ENCODE measurements at places on chromosomes 1 and 21. TPM values are rescaled to one million over a fixed set of nuclear protein-coding genes. Genes with fewer than 3 reads are reported as not detected.

DNA sequence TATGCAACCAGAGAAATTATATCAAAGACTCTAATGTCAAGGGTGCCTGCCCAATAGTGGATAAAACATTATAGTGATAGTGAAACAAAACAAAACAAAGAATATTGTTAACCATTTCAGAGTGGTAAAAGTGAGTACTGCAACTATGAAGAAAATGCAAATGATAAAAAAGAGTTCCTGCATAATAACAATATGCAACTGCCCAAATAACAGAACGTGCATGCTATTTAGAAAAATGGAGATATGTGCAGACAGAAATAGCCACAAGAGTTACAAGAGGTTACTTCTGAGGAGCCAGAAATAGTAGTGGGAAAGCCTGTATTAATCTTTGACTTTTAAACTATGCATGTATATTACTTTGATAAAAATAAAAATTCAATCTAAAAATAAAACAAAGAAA is 302.5 kb downstream of the NEGR1 start:
- DNase-seq, result no peak

DNA sequence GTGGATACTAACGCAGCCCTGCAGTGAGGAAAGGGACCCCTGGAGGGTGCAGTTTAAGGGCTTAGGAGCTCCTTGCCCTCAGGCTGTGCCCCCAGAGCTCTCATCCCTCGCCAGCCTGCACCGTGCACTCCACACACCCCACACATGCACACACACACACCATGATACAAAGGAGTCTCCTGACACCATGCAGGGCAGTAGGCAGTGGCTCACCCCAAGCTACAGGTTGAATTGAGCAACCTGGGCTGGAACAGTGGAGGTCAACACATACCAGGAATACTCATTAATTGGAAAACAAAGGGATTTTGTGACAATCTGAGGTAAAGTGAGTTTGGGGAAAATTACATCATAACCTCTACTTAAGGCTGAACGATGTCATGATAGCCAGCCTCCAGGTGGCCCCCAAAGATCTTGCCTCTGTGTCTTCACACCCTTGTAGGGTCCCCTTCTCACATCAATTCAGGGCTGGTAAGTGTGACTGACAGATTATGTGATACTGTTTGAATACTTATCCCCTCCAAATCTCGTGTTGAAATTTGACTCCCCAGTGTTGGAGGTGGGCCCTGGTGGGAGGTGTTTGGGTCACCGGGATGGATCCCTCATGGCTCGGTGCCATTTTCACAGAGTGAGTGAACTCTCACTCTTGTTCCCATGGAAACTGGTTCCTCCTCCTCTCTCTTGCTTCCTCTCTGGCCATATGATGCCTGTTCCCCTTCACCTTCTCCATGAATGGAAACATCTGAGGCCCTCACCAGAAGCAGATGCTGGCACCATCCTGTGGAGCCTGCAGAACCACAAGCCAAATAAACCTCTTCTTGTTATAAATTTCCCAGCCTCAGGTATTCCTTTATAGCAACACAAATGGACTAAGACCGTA is 111.0 kb upstream of the RAB4A start:
- no peak for DNase-seq

GRCh38 chr1:46197964-46198811 is at the start of gene POMGNT1:
POMGNT1 (minus strand) TSS chr1:46198434; CDS start chr1:46197821, 613 bp downstream.
- peak; percentile 73 for DNase-seq

DNA sequence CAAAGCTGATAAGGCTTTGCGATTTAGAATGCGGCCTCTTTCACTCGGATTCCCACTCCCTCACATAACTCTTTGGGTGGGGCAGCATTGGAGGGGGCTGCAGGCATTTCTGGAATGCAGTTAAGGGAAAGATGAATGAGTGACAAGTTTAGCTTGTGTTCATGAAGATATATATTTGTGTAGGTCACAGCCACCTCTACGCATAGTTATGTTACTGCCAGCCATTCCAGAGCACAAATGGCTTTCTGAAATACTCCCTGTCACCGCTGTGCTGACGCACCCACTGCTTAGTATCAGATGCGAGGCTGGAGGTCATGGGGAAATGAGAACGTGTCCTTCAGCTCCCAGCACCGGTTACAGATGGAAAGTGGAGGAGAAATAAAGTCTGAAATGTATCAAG is 54.1 kb upstream of the ATP1A1 start:
- no peak for DNase-seq

Gene KRTAP10-11
- not detected for polyA plus RNA-seq

Gene TBX15
- not detected for polyA plus RNA-seq

DNA sequence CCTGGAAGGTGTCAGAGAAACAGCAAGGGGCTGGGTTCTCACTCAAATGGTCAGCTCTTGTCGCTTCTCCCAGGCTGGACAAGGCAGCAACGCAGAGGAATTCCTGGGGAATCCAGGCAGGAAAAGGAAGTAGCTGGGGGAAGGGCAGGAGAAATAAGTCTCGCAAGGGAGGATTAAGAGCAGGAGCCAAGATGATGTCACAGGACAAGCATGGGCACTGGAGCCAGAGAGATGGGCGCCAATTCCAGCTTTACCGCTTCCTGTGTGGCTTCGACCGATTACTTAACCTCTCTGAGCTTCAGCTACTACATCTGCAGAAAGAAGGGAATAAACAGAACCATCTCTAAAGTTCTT is 70.5 kb downstream of the SSBP3 start:
- DNase-seq, result no peak

Gene MATN1
- not detected for polyA plus RNA-seq

GRCh38 chr1:226337276-226337875 is 28.4 kb upstream of the LIN9 start:
- no peak for DNase-seq

- no peak for DNase-seq
Observed at GRCh38 chr1:52676249-52676903, 21.8 kb downstream of the COA7 start.

Gene CCDC185
- polyA plus RNA-seq, result not detected

DNA sequence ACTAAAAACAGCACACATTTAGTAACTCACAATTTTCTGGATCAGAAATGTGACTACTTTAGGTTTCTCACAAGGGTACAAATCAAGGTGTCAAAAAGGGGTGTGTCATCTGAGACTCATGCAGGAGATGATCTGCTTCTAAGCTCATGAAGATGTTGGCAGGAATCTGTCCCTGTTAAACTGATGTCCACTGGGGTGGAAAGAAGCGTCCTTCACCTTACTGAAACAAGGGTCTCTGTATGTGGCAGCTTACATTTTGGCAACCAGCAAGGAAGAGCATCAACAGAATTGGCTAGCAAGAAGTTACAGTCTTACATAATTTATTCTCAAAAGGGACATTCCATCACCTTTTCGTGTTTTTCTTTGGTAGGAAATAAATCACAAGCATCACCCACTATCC is 1223.8 kb downstream of the AMY1C start:
- no peak for DNase-seq

Gene SFT2D2
- polyA plus RNA-seq, result 46.7 TPM

DNA sequence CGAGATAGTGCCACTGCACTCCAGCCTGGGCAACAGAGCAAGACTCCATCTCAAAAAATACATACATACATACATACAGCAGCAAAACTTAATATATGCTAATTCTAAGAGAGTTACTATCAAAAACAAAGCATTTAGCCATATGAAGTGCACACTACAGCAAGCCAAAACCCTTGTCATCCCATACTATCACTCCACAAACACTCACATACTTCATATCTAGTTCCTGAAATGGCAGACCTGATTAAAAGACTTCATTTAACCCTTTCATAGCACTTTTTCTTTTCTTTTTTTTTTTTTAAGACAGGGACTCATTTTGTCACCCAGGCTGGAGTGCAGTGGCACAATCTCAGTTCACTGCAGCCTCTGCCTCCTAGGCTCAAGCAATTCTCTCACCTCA is 65.6 kb downstream of the COP1 start:
- DNase-seq, result no peak

GRCh38 chr1:205466595-205467220 is 10.9 kb upstream of the BLACAT1 start:
- no peak for DNase-seq

DNA sequence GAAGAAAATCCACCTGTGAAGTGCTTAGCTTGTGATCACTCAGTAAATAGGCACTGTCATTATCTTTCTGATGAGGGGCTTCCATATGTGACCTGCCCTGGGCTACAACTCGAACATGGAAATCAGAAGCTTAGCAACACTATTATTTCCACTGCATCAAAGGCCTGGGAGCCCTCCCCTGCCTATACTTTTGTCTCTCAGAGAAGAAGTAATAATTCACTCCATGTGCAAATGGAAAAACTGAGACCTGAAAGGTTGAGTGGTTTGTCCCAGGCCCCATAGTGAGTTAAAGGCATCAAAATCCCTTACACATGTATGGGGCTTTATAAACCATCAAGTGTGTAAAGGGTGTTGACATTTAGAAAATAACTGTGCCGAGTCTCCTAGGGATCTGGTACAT is 20.9 kb downstream of the SOX13 start:
- DNase-seq, result no peak

GRCh38 chr1:77038000-77038399 is 170.7 kb downstream of the ST6GALNAC5 start:
- no peak for DNase-seq

Gene PRRX1
- polyA plus RNA-seq, result not detected

- DNase-seq, result no peak
Observed at GRCh38 chr1:93712741-93713140, 31.1 kb upstream of the BCAR3 start.

Gene LCE7A
- not detected for polyA plus RNA-seq

Gene BMP8B
- polyA plus RNA-seq, result 0.09 TPM

- no peak for DNase-seq
Observed at GRCh38 chr21:44880405-44881197, 7.1 kb upstream of the PTTG1IP start.

DNA sequence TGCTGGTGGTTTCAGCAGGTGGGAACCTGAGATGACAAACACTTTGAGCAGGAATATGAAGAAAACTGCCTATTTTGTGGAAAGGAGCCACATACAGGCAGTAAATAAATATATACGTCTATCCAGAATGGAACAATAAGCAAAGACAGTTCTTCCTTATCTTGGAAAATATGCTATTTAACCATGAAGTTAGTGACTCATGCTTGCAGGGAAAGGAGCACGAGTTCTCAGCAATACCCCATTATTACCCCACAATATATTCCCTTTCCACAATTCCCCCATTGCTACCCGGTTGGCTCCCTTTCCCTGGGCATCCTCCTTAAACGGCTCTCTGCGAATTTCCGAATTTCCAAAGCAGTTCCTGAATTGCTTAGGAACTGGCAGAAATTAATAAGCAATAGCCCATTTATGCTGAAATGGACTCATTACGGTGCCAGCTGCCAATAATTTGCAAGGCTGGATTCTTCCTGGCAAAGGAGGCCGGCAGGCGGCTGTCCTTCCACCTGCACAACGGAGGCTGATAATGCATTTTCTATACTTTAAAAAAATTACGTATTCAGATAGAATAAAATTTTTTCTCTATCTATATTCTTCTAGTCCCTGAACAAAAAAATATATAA is 65.4 kb downstream of the TIAM1 start:
- no peak for DNase-seq

DNA sequence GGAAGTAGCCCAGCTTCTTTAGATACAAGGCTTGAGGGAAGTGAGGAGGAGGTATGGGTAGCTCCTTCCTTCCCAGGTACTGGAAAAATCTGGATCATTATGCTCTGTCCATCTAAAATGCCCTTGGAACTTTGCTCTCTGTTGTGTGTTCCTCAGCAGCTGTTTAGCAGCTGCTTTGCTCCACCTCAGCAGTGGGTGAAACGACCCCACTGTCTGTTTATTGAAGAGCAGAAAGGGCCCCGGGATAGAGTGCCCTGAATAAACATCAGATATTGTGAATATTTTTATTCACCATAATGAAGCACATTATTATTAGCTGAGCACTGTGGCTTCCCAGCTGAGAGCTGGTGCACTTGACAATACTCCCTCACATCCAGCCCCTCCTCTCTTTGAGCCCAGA is 237.9 kb downstream of the PBX1 start:
- DNase-seq, result no peak

DNA sequence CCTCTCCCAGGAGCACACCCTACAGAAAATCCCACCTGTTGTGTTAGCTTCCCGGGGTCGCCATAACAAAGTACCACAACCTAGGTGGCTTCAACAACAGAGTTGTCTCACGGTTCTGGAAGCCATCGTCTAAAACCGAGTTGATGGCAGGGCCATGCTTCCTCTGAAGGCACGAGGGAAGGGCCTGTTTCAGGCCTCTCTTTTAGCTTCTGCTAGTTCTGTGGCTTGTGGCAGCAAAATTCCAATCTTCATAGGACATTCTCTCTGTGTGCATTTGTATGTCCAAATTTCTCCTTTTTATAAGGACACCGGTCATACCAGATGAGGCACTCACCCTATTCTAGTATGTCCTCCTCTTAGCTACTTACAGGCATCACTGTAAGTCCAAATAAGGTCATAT is 3.2 kb downstream of the CFAP74 start:
- no peak for DNase-seq

Gene EFNA3
- 0.94 TPM for polyA plus RNA-seq

DNA sequence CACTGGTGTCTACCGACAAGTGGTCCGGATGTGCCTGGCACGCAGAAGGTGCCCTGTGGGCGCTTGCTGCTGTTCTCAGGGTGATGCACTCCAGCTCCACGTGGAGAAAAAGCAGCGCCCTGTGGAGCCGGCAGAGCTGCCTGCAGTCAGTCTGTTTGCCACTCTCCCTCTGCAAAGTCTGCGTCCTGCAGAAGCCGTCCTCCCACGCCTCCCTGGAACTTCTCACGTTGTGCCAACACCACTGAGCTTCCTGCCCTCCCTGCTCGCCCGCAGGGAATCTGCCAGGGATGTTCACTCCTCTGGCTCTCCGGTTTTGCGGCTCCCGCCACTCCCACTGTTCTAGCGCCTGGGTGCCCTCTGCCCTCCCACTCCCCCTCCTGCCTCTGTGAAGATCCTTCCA is 19.8 kb upstream of the UBXN10 start:
- no peak for DNase-seq

DNA sequence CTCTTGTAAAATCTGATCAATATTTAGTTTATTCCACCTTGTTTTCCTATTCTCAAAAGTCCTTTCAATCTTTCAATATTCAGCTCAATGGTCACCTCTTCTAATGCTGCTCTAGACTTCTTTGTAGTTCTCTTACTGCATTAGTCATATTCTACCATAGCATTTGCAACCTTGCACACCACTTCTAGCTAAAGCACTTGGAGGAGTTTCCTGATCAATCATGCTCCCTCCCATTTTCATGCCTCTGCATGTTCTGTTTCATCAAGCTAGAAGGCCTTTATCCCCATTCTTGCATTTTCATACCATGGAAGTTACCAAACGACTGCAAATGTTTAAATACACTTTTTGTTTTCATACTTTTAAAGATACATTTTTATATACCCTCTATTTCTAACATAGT is 72.1 kb downstream of the SLC5A9 start:
- no peak for DNase-seq
